ENCODE measurements at places on chromosomes 2 and 18. TPM values are rescaled to one million over a fixed set of nuclear protein-coding genes. Genes with fewer than 3 reads are reported as not detected.

The HIBCH gene
- 10.0 TPM for total RNA-seq

DNA sequence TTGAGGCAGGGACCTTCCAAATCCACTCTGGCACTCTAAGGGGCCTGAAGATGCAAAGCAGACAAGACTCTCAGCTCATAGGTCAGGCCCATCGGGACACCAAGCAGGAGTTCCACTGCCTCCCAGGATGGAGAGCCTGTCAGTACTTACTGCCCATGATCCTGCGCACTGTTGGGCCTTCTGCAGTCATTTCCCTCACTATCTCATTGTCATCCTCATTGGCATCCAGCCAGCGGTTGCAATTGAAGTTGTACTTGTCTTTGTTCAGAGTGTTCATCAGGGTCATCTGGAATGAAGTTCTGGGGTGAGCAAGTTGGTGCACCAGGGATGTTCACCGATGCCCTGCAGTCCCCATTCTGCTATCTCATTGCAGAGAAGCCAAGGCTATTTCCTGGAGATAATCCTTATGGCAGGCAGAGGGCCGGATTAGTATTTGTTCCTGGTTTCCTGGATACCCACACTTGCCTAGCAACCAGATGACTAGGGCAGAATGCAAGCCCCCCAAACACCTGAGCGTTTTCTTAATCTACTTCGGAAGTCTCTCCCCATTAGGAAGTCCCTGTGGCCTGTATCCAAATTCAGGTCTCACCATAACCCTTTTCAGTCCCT is 65.1 kb downstream of the LOXHD1 start:
- DNase-seq, result no peak

- DNase-seq, result no peak
Observed at GRCh38 chr2:112077814-112078213, 22.7 kb downstream of the TMEM87B start.

DNA sequence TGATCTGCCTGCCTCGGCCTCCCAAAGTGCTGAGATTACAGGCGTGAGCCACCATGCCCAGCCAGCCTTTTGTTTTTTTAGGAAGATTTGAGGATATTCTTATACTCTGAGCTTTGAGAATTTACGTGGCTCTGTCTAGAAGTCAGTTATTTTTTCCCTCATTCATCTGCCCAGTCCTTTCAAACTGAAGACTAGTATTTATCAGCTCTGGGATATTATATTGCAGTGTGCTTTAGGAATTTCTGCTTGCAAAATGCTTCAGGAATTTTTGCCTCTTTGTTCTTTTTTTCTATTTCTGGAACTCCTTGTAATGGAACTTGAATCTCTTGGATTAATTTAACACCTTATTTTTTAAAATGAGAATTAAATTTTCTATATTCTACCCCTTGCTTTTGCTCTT is 22.6 kb downstream of the ACSL3 start:
- no peak for DNase-seq

The CYP20A1 gene
- 5.8 TPM for total RNA-seq
